ENCODE measurements at places on chromosomes 6 and 20. TPM values are rescaled to one million over a fixed set of nuclear protein-coding genes. Genes with fewer than 3 reads are reported as not detected.

Gene ZNF165
- 0.67 TPM for total RNA-seq

Gene TRIM40
- not detected for total RNA-seq

Gene THBD
- 55.2 TPM for total RNA-seq

Gene CDH26
- not detected for total RNA-seq

Gene SGK2
- total RNA-seq: not detected

Gene BIRC7
- total RNA-seq: not detected

Gene TUBB1
- not detected for total RNA-seq

Gene LBP
- total RNA-seq: not detected
